Lower lobe of right lung (tissue), 2 donors: ENCODE measurements at places on chromosomes 1 and 21. TPM values are rescaled to one million over a fixed set of nuclear protein-coding genes. Genes with fewer than 3 reads are reported as not detected.

DNA sequence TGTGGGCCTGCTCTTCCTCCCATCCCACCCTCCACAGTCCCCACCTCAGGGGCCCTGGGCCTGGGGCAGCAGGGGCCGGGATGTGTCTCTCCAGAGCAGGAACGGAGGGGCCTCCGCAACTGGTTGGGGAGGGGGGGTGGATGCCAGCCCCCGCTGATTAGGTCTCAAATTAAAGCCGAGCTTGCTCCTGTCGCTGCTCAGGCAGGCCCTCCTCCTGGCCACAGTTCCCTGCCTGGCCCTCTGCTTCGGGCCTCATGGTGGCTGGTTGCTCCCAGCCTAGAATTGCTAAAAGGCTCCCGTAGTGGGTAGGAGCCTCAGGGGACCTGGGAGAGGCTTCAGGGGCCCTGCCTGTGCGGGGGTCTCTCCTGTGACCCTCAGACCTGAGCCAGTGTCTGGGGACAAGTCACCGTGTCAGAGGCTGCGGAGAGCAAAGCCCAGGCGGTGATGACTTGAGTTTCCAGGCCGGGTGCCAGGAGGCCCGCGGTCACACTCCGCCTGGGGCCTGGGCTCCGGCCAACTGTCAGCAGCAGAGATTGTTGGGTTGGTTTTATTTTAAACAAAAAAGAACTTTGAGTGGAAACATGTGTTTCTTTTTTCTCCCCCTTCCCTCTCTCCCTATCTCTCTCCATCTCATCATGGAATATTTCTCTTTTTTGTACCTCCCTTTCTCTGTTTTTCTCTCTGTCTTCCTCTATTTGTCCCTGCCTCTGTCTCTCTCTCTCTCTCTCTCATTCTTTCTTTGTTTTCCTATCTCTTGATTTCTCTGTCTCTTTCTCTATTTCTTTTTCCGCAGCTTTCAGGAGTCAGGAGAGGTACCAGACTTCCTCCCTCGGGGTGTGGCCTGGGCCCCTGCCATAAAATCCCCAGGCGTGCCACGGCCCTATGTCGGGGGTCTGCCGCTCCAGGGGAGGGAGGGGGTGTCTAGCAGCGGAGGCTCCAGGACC lies 20.0 kb upstream of the EPHA2 start:
- H3K4me1 ChIP-seq: peaks cover 68% of the 10 kb centered on the region
- H3K36me3 ChIP-seq: no peaks in the 10 kb centered on the region
- H3K27me3 ChIP-seq: no peaks in the 10 kb centered on the region
- DNase-seq: peak; percentile 86
- H3K27ac ChIP-seq: peak overlapping the region; percentile 79

- H3K27me3 ChIP-seq: no peaks in the 10 kb centered on the region
- DNase-seq: no peak
- no peak overlapping the region for H3K4me3 ChIP-seq
- peaks cover 13% of the 10 kb centered on the region for H3K4me1 ChIP-seq
Observed at GRCh38 chr1:169511316-169512005, 25.7 kb upstream of the SLC19A2 start.

GRCh38 chr1:62198781-62199125 lies 4.1 kb downstream of the L1TD1 start:
- no peak overlapping the region for H3K27ac ChIP-seq
- peaks cover 26% of the 10 kb centered on the region for H3K27me3 ChIP-seq
- no peak overlapping the region for H3K4me3 ChIP-seq
- no peak for DNase-seq

- H3K27ac ChIP-seq: no peak overlapping the region
- DNase-seq: no peak
- no peaks in the 10 kb centered on the region for H3K4me1 ChIP-seq
- no peaks in the 10 kb centered on the region for H3K27me3 ChIP-seq
- H3K4me3 ChIP-seq: no peak overlapping the region
- H3K36me3 ChIP-seq: no peaks in the 10 kb centered on the region
Observed at GRCh38 chr21:31503939-31504338, 155.6 kb upstream of the SOD1 start.

GRCh38 chr1:61005614-61006580 lies 76.5 kb upstream of the NFIA start:
- H3K27ac ChIP-seq: no peak overlapping the region
- no peaks in the 10 kb centered on the region for H3K36me3 ChIP-seq
- H3K27me3 ChIP-seq: no peaks in the 10 kb centered on the region
- H3K4me1 ChIP-seq: peaks cover 9% of the 10 kb centered on the region

DNA sequence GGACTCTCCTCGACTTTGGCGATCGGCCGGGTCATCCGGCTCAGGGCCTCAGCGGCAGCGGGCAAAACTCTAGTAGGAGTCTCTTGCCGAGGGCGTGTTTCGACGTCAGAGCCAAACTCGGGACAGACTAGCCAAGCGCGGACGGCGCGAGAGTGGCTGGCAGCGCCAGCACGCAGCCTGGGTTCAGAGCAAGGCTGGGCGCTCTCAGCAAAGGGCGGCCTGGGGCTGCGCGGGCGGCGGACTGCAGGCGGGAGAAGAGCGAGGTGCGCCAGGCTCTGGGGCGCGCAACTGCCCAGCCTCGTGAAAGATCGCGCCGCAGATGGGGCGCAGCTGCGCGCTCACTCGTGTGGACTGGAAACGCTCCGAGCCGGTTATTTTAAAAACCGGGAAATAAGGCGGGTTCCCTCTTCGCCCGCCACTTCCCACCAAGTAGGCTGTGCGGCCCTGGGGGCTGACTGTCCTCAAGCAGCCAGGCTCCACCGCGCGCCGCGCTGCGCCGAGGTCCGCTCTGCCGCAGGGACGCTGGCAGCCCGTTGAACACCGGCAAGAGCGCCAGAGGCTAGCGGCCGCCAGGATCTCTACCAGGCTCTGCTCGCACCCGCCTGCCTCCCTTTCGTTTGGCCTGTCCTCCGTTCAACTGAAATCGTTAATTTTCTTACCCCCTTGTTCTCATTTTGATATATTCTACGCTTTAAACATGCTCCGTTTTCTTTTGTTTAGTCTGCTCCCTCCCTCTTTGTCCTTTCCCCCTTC lies 2.4 kb downstream of the ALX3 start:
- H3K36me3 ChIP-seq: no peaks in the 10 kb centered on the region
- peaks cover 66% of the 10 kb centered on the region for H3K27me3 ChIP-seq
- no peak overlapping the region for H3K4me3 ChIP-seq
- no peak for DNase-seq
- peaks cover 27% of the 10 kb centered on the region for H3K4me1 ChIP-seq

DNA sequence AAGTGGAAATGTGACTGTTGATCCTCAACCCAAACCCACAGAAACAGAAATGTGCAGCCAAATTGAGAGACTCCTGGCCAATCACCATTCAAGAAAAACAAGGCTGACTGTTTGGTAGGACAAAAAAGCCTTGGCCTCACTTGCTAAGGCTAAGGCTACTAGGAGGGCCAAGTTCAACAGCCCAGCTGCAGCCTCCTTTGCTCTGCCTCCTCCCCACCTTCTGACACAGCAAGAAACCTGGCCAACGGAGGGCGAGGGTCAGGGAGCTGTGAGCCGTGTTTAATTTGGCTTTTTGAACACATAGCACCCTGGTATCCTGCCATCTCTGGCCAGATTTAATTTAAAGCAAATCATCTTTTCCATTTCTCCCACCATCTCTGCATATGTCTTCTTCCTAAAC lies 165.8 kb upstream of the RAB4A start:
- H3K4me3 ChIP-seq: no peak overlapping the region
- H3K27me3 ChIP-seq: no peaks in the 10 kb centered on the region
- no peaks in the 10 kb centered on the region for H3K36me3 ChIP-seq
- DNase-seq: no peak

DNA sequence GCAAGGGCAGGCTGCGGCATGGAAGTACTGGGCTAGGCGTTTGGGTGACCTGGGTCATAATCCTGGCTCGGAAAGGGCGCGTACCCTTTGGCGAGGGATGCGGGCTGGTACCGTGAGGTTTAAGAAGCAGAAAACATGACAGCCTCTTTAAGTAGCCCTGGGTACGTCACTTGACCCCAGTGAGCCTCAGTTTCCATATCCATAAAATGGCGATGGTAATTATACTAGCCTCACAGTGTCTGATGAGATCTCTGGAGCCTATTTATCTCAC lies 700 bp downstream of the PIGV start:
- H3K4me1 ChIP-seq: peaks cover 49% of the 10 kb centered on the region
- H3K36me3 ChIP-seq: peaks cover 10% of the 10 kb centered on the region
- peak overlapping the region; percentile 98 for H3K27ac ChIP-seq
- H3K27me3 ChIP-seq: no peaks in the 10 kb centered on the region
- DNase-seq: peak; percentile 57

DNA sequence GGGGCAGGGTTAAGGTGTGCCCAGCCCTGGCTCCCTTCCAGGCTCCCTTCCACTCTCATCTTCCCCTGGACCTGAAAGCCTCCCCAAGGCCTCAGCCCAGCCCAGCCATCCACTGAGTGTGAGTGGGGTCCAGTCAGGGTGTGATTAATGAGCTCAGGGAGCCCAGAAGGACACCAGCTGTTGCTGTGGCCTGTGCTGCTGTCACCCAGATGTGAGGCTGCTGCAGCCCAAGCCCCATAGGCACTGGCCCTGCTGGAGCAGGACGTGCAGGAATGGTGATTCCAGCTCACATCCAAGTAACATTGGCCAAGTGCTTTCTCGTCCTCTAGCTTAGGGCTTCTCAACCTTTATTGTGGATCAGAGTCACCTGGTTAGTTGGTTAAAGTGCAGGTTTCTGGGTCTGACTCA lies 77.6 kb downstream of the EPHB2 start:
- no peaks in the 10 kb centered on the region for H3K36me3 ChIP-seq
- H3K27ac ChIP-seq: no peak overlapping the region
- H3K4me3 ChIP-seq: no peak overlapping the region
- H3K27me3 ChIP-seq: no peaks in the 10 kb centered on the region
- H3K4me1 ChIP-seq: peaks cover 6% of the 10 kb centered on the region

GRCh38 chr1:24769656-24770651 lies 24.7 kb downstream of the CLIC4 start:
- H3K4me1 ChIP-seq: peaks cover 44% of the 10 kb centered on the region
- DNase-seq: no peak
- no peaks in the 10 kb centered on the region for H3K27me3 ChIP-seq
- peak overlapping the region; percentile 61 for H3K27ac ChIP-seq

DNA sequence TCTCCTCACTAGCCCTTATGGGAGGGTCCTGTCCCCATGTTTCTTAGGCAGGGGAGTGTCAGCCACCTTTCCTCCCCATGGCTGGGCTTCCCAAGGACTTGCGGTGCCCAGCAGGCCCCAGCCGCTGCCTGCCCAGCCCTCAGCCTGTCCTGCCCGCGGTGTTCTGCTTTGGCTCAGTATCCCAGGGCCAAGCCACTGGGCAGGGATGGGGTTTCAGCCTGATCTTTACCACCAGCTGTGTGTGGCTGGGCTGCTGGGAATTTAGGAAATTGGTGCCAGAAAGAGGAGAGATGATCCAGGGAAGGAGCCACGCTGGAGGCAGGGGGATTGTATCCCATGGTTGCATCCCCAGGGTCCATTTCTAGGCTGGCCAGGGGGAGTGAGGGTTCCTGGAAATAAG lies 6.9 kb upstream of the IGFN1 start:
- H3K36me3 ChIP-seq: no peaks in the 10 kb centered on the region
- H3K27me3 ChIP-seq: no peaks in the 10 kb centered on the region
- no peaks in the 10 kb centered on the region for H3K4me1 ChIP-seq
- H3K4me3 ChIP-seq: no peak overlapping the region
- DNase-seq: no peak

DNA sequence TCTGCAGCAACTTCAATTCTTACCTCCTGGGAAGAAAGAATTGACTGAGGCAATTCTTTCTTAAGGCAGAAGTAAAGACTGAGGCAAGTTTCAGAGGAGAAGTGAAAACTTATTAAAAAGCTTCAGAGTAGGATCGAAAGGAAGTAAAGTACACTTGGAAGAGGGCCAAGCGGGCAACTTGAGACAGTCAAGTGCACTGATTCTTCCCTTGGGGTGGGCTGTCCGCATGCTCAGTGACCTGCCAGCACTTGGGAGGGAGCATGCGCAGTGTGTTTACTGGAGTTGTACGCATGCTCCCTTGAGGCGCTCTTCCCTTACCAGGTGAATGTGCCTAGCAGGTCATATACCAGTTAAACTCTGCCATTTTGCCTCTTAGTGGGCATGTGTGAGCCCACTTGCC lies 55.3 kb upstream of the NBPF3 start:
- H3K27me3 ChIP-seq: peaks cover 16% of the 10 kb centered on the region
- no peak overlapping the region for H3K4me3 ChIP-seq
- no peak overlapping the region for H3K27ac ChIP-seq
- DNase-seq: peak; percentile 81
- H3K36me3 ChIP-seq: no peaks in the 10 kb centered on the region

DNA sequence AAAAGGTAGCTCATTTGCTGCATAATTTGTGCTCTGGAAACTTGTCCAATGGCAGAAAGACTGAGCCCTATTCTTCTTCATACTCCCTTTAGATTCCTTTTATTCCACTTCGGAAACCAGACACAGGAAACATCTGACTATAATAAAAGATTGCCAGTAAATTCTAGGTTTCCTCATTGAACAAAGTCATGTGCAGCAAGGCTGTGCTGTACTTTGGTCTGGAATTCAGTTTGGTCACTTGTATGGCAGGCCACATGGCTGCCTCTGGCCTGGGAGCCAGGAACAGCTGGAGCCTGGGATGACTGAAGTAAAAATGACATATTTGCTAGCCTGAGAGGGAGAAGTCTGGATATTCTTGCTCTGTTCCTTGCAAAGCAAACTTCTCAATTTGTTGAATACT lies 79.6 kb downstream of the ST3GAL3 start:
- H3K27me3 ChIP-seq: no peaks in the 10 kb centered on the region
- no peaks in the 10 kb centered on the region for H3K36me3 ChIP-seq
- H3K4me1 ChIP-seq: peaks cover 6% of the 10 kb centered on the region
- no peak overlapping the region for H3K4me3 ChIP-seq
- no peak for DNase-seq

DNA sequence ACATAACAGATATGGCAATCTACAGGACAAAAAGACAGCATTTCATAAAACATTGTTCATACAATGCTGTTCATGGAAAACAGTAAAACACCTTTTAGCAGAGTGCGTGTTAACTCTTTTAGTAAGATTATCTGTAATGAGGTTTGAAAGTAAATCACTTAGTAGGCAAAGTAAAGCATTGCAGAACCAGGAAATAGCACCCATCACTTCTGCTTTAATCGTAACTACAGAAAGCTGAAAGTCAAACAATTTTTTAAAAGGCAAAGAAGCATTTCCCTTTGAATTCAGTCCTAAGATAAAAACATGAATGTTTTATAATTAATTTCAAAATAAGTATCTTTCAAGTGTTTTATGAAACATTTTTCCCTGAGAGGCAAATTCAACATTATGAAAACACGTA lies 63.3 kb upstream of the RNF11 start:
- H3K27ac ChIP-seq: no peak overlapping the region
- H3K36me3 ChIP-seq: no peaks in the 10 kb centered on the region
- DNase-seq: no peak

GRCh38 chr1:101971304-101971703 lies 25.4 kb downstream of the OLFM3 start:
- no peak overlapping the region for H3K4me3 ChIP-seq
- no peaks in the 10 kb centered on the region for H3K27me3 ChIP-seq
- no peaks in the 10 kb centered on the region for H3K36me3 ChIP-seq
- DNase-seq: no peak
- no peaks in the 10 kb centered on the region for H3K4me1 ChIP-seq

The SLAMF9 gene
- total RNA-seq: not detected

The GBP6 gene
- total RNA-seq: 0.68 TPM

The A3GALT2 gene
- not detected for total RNA-seq

The GPR25 gene
- 0.62 TPM for total RNA-seq

The NBPF10 gene
- total RNA-seq: 3.2 TPM

The LENEP gene
- total RNA-seq: not detected

The NMNAT1 gene
- 9.2 TPM for total RNA-seq

The CIART gene
- 6.2 TPM for total RNA-seq

The LCE1E gene
- total RNA-seq: not detected
